ENCODE measurements at places on chromosomes 7 and 10.

DNA sequence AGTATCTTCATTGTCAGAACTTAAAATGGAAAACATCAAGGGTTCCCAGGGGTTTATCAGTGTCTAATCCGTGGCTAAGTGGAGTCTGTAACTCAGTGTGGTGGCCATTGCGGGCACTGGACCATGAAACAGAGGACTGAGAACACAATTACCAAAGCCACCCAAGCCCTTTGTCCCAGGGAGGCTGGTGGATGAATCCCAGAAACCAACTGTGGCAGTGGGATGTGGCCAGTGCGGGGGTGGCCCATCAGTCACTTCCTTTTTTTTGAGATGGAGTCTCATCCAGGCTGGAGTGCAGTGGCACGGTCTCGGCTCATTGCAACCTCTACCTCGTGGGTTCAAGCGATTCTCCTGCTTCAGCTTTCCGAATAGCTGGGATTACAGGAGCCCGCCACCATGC lies 61.8 kb downstream of the TACC2 start:
- DNase-seq, result no peak

- no peak for DNase-seq
Measured at GRCh38 chr7:139915268-139915863, 86.3 kb downstream of the TBXAS1 start.

GRCh38 chr7:54778696-54779540 lies 19.9 kb upstream of the SEC61G start:
- no peak for DNase-seq

GRCh38 chr10:84360637-84361365 lies 32.4 kb downstream of the CCSER2 start:
- no peak for DNase-seq

- no peak for DNase-seq
Measured at GRCh38 chr7:95139922-95140321, 184.4 kb downstream of the PON1 start.
